ENCODE measurements at places on chromosomes 11 and 22.

- no peak for DNase-seq
Observed at GRCh38 chr11:17736930-17737817, 2.6 kb downstream of the KCNC1 start.

GRCh38 chr11:93279851-93280347, 50.6 kb upstream of the DEUP1 start:
- DNase-seq: no peak

DNA sequence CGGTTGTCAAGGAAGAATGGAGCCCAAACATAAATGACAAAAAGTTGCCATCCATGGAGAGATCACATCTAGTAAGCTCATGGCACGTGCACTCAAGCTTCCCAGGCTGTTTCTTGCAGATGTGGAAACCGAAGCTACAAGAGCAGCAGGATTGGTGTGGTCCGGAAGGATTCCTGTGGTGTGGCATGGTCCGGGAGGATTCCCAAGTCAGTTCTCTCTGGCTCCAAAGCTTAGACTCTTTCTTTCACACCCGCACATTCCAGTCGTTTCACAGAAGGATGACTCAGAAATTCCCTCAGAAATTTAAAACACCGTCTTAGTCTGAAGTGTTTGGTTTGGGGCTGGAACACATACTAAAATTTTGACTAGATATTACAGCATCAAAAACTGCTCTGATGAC, 78.0 kb upstream of the DRD2 start:
- DNase-seq: no peak

DNA sequence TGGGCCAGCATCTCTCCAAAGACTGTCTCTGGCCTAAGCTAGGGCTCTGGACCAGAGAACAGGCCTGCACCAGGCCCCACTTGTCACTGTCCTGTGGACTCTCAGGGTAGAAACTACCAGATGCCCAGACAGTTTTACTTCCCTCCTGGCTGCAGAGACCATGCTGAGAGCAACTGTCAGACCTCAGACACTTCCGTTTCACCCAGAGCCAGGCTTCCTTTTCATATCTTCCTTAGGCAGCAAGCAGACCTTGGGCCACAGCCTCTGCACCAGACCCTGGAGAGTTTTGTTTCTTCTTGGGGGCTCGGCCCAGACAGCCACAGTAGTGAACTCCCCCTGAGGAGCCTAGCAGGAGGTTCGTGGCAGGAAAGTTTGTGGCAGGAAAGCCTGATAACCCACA, 12.1 kb upstream of the FCHSD2 start:
- no peak for DNase-seq

DNA sequence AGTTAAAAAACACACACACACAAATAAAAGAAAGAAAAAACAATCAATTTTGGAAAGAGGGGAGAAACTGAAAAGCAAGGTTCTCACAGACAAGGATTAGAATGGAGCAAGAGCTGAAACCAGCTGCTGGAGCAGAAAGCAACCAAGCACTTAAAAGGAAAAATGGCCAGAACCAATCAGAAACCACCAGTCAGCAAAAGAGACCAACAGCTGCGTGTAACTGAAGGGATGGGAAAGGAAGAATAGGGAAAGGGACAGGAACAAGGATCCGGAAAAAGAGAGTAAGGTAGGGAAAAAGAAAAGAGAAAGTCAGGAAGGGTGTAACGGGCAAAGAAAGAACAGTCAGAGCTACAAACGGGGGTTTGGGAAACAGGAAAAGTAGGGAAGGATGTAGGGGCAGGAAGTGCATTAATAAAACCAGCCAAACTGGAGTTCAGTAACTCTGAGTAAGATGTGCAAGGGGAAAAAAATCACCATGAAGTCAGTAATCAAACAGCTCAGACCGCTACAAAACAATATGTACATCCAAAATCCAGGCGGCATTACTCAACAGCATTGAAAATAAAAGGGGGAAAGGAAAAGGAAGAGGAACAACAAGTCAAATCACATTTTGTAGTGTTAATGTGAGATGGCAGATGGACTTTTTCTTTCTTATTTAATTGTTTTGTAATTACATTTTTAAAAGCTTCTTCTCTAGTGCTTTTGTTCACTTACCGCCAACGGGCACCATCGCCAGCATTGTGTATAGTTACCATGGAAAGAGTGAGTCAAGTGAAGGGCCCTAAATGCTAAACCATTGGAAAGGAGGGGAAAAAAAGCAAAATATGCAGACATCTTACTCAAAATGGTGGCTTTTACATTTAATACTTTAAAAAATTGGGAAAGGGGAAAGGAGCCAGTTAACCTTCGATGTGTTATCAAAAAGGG, 49.2 kb downstream of the APOL5 start:
- peak; percentile 36 for DNase-seq

- DNase-seq: no peak
Observed at GRCh38 chr22:22368516-22368915, 123.9 kb downstream of the VPREB1 start.

DNA sequence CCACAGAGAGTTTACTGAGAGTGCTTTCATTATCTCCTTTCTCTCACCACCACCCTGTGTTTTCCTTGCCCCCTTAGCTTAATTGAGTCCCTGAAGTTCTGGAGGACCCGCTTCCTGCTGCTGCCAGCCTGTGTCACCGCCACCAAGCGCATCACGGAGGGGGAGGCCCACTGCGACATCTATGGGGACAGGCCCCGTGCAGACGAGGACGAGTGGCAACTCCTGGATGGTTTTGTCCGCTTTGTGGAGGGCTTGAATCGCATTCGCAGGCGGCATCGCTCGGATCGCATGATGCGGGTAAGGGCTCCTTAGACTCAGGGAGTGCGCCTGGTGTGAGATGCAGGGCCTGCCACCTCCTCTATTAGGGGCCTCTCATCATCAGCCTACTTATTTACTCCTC, 91.1 kb downstream of the DEPDC5 start:
- no peak for DNase-seq

GRCh38 chr11:122872046-122872445, 10.5 kb upstream of the JHY start:
- no peak for DNase-seq

- no peak for DNase-seq
Observed at GRCh38 chr11:70265341-70265740, 5.1 kb upstream of the PPFIA1 start.

DNA sequence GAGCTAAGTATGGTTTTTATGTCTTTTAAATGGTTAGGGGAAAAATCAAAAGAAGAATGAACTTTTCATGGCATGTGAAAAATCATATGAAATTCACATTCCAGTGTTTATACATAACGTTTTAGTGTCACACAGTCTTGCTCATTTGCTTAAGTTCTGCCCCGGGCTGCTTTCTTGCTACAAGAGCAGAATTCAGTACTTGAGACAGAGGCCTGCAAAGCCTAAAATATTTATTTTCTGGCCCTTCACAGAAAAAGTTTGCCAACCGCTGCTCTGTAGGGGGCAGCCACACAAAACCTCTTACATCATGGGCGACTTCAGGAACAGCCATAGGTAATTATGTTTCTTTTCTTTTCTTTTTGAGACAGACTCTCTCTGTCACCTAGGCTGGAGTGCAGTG, 1.0 kb upstream of the ATG2A start:
- no peak for DNase-seq

GRCh38 chr11:24748261-24748660, 251.4 kb downstream of the LUZP2 start:
- DNase-seq: no peak

- DNase-seq: no peak
Observed at GRCh38 chr11:76798202-76798581, 15.0 kb downstream of the TSKU start.

DNA sequence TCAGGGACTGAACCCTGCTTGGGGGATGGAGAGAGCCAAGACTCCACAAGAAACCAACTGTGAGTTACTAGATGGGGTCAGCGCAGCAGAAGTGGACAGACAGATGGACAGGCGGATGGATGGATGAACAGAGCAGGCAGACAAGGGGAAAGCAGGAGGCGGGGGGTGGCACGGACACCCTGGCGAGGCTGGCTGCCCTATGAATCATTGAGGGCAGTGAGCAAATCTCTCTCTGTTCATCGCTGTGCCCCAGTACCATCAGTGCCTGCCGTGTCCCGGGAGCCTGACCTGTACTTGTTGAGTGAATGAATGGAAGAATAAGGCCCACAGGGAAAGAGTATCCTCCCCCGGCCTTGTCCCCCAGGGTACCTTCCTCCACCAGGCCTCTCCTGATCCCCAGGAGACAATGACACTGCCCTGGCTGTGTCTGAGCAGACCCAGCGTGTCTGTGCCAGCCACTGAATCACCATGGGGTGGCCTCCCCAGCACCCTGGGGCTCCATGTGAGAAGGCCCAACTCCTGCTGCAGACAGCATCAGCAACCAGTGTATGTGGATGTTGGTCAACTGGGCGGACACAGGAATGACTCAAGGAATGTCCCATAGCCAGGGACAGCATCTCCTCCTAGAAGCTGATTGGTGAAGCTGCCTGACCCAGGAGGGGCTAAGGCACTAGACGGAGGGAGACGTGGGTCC, 5.1 kb upstream of the KLHL35 start:
- no peak for DNase-seq

DNA sequence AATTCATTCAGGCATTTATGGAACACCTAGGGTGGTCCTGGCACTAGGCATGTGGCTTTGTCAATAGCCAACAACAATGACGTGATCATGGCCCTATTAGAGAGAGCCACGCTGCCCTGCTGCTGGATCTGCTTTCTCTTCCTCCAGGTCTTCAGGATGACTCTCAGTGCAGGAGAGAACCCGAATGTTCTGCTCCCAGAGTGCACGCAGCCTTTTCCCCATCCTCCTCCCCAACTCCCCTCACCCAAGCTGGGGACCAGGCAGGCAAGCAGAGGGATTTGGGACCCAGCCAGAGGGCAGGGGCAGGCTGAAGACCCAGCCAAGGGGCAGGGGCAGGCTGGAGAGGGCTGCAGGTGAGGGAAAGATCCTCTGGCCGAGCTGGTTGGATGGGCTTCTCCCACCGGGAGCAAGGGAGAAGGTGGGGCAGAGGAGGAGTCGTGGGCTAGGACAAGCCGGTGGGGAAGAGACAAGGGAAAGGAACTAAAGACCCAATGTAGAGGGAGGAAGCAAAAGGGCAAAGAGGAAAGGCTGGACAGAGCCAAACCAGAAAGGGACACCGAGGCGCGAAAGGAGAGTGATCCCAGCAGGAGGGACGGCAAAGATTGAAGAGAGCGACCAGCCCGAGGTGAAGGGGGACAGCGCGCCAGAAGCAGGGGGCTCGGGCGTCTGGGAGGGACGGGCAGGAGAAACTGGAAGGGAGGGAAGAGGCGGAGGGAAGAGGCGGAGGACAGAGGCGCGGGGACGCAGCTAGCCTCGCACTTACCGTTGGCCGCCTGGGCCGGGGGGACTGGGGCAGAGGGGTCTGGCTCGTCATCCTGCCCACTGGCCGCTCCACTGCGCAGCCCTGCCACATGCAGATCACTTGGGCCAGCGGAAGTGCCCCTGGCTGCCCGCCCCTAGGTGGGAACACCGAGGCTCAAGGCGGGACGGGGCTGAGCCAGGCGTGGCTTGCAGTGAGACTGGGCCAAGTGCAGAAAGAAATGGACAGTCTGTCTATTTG, at the start of gene KCTD14:
TSS of gene KCTD14 (minus strand) at position 880 of the 1,000 bp plus-strand sequence. CDS start at position 853, 27 bp downstream.
- no peak for DNase-seq

DNA sequence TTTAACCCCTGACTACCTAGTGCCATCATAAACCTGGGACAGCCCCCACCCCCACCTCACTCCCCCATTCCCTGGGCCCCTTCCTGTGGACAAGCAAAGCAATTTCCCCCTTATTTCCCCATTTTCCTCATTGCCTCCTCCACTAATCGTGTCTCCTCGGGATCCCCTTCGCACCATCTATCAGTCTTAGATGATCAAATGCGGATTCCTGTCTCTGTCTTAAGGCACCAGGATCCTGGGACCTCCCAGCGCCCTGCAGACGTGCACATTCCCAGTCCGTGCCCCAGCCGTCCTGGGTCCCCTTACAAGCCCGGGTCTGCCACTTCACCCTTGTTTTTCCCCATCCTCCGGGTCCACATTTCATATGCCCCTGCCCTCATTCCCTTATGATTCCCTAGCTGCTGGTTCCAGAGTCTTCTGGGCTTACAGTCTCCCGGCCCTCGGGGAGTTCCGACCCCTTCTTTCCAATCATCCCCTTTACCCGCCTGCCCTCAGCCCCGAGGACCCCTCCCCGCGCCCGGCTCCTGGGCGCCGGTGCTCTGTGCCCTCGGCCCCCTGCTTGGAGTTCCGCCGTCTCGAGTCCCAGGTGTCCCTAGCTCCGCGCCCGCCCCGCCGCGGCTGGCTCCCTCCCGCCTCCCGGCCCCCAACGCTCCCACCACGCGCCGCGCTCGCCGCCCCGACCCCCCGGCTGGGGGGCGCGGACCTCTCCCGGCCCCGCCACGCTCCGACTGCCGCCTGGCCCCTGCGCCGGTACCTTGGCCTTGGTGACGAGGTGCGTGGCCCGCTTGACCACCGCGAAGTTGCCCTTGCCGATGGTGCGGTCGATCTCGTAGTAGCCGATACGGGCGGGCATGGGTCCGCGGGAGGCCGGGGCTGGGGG, 599 bp downstream of the SIK3 start:
- peak; percentile 71 for DNase-seq

- no peak for DNase-seq
Observed at GRCh38 chr11:22769081-22769480, 60.5 kb downstream of the SVIP start.

GRCh38 chr11:69280994-69281393, 13.0 kb upstream of the MYEOV start:
- DNase-seq: no peak

- DNase-seq: no peak
Observed at GRCh38 chr11:103623933-103624332, 412.5 kb upstream of the DDI1 start.

- DNase-seq: no peak
Observed at GRCh38 chr11:56700914-56701485, 2.1 kb downstream of the OR9G1 start.

GRCh38 chr11:72430741-72431570, 3.4 kb downstream of the CLPB start:
- no peak for DNase-seq

- no peak for DNase-seq
Observed at GRCh38 chr22:45628515-45628914, 43.1 kb upstream of the ATXN10 start.

GRCh38 chr22:22060200-22061084, 77.9 kb upstream of the TOP3B start:
- peak; percentile 79 for DNase-seq

- DNase-seq: no peak
Observed at GRCh38 chr11:44775366-44775984, 48.7 kb downstream of the TSPAN18 start.

DNA sequence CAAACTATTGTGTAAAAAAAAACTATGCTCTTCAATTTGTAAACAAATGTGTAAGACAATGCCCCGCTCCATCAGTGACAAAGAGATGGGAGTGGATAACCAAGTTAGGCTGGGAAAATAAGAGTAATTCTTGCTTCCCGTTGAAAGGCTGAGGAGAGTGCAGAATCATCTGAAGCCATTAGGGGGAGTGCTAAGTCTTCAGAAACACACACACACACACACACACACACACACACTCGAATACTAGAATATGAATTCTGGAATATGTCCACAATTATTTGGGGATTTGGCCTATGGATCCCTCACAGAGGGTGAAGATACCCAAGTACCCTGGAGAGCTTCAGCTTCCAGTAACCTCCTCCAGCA, 27.8 kb upstream of the ROBO3 start:
- no peak for DNase-seq

DNA sequence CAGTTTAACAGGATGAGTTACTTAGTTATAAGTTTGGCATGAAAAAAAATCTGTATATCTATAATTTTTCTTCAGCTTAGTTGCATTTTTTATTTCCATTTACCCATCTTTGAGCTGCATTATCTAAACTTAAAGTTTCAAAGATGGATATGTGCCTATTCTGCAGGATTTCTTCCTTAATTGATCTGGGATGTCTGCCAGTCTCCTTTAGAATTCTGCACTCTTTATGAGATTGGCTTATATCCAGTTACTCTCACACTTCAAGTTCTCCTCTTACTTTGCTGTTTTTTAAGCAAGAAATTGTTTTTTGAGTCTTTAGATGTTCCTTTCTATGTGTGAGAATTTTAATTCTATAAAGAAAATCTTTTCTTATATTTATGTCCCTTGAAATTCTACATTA, 5.1 kb upstream of the PDGFD start:
- no peak for DNase-seq
